ENCODE measurements at places on chromosomes 5 and 9. TPM values are rescaled to one million over a fixed set of nuclear protein-coding genes. Genes with fewer than 3 reads are reported as not detected.

LRRC19 gene
- not detected for total RNA-seq

PCDHGA4 gene
- total RNA-seq = 9.2 TPM

FBXO10 gene
- total RNA-seq = 14.1 TPM

FOXD4L3 gene
- not detected for total RNA-seq

SPINK6 gene
- not detected for total RNA-seq

GPR21 gene
- 1.1 TPM for total RNA-seq

TTC23L gene
- 0.41 TPM for total RNA-seq

IL7R gene
- 0.82 TPM for total RNA-seq

P4HA2 gene
- total RNA-seq = 151 TPM

TMOD1 gene
- total RNA-seq = 5.1 TPM

TAF1L gene
- not detected for total RNA-seq

AHRR gene
- total RNA-seq = 32.1 TPM

CCDC152 gene
- total RNA-seq = 0.23 TPM

MEGF10 gene
- 15.5 TPM for total RNA-seq

MLANA gene
- total RNA-seq = not detected

GNAQ gene
- total RNA-seq = 36.1 TPM

EGFL7 gene
- 712 TPM for total RNA-seq

KIF24 gene
- total RNA-seq = 1.8 TPM

NDUFA8 gene
- total RNA-seq = 49.5 TPM

HNRNPA0 gene
- total RNA-seq = 15.0 TPM

TLE4 gene
- 45.7 TPM for total RNA-seq

MYOZ3 gene
- total RNA-seq = 0.93 TPM

SNCB gene
- 1.8 TPM for total RNA-seq

SPINK4 gene
- total RNA-seq = not detected

RLN1 gene
- total RNA-seq = not detected

GABRA1 gene
- total RNA-seq = not detected

GDNF gene
- 0.10 TPM for total RNA-seq

SPARC gene
- 3,575 TPM for total RNA-seq

WHRN gene
- 1.9 TPM for total RNA-seq

FAM221B gene
- not detected for total RNA-seq

PCDHGB7 gene
- 23.4 TPM for total RNA-seq

BASP1 gene
- 57.8 TPM for total RNA-seq

SH3GL2 gene
- 3.6 TPM for total RNA-seq

SLC1A3 gene
- total RNA-seq = not detected

CD72 gene
- total RNA-seq = not detected

ESM1 gene
- total RNA-seq = 188 TPM

ADAMTS19 gene
- total RNA-seq = under 0.01 TPM

SLC36A3 gene
- total RNA-seq = not detected

TLR4 gene
- 38.6 TPM for total RNA-seq

OBP2B gene
- not detected for total RNA-seq

NRG2 gene
- total RNA-seq = 0.39 TPM

ST6GALNAC4 gene
- total RNA-seq = 80.3 TPM

SPEF2 gene
- 0.82 TPM for total RNA-seq

NAA35 gene
- 14.8 TPM for total RNA-seq

NFX1 gene
- 19.2 TPM for total RNA-seq

PDE8B gene
- total RNA-seq = 0.12 TPM

ZDHHC21 gene
- total RNA-seq = 14.1 TPM

LAMC3 gene
- total RNA-seq = 0.12 TPM

PRUNE2 gene
- total RNA-seq = 9.6 TPM

ROR2 gene
- 0.12 TPM for total RNA-seq

TDRD7 gene
- total RNA-seq = 13.5 TPM

ANKRD31 gene
- not detected for total RNA-seq

BTNL8 gene
- not detected for total RNA-seq

S1PR3 gene
- 22.3 TPM for total RNA-seq

PTPN3 gene
- 3.6 TPM for total RNA-seq
